ENCODE measurements at places on chromosomes 3 and 15.

- DNase-seq: no peak
Observed at GRCh38 chr15:58736018-58736643, 13.4 kb downstream of the ADAM10 start.

GRCh38 chr3:49022688-49023171, 809 bp downstream of the NDUFAF3 start:
- no peak for DNase-seq

GRCh38 chr15:69888406-69888805, 209.3 kb downstream of the TLE3 start:
- no peak for DNase-seq

GRCh38 chr15:27248251-27248650, 277.3 kb downstream of the GABRG3 start:
- no peak for DNase-seq

DNA sequence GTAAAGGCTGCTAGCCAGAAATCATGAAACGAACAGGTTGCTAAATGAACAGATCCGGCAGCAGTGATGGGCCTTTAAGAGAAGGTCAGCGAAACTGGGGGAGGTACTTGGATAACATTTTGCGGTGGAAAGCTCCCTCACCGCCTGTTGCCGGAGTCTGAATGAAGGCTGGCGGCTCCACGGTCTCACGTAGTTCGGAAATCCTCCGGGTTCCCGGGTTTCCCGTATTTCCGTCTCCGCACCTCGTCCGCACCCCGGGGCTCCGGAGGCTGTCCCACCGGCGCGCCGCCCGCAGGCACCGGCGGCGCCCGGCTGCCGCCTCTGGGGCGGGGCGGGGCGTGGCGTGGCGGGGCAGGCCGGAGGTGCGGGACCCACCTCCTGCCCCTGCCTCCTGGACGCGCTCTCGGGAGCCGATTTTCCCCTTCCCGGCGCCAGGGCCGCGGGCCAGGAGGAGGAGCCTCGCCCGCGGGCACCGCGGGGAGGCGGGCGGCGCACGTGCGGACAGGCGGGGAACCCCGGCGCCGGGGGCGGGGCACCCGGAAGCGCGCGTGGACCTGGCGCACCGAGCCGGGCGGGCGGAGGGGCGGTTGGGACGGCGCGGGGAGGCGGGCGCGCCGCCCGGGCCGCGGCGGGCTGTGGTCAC, at the start of gene ZDHHC23:
Gene ZDHHC23 (plus strand): TSS at position 642 of the 643 bp plus-strand sequence. CDS start 790 bp downstream, outside the sequence.
- DNase-seq: peak; percentile 43

DNA sequence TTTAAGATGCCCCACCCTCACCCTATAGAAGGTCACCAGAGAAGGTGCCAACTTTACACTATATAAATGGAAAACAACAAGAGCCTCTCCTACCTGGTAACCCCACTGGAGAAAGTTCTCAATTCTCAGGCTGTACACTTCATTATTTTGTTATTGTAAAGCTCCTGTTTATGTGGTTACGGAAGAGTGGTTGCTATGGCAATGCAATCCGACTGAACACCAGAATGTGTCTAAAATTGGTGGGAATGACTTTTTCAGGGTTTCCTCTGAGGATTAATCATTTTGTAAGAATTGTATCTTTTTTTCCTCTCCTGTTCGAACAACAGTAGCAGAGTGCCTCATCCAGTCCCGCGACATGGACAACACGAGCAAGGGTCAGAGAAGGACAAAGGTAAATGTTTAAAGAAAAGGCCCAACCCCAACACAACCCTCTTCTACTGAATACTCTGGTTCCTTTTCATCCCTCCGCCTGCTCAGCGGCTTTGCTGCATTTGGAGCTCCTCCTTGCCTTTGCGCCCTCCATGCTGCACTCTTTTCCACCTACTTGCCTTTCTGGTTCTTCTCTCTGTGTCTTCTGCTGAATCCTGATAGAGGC, 45.3 kb downstream of the DGKG start:
- no peak for DNase-seq
